ENCODE measurements at places on chromosomes 1 and 21.

DNA sequence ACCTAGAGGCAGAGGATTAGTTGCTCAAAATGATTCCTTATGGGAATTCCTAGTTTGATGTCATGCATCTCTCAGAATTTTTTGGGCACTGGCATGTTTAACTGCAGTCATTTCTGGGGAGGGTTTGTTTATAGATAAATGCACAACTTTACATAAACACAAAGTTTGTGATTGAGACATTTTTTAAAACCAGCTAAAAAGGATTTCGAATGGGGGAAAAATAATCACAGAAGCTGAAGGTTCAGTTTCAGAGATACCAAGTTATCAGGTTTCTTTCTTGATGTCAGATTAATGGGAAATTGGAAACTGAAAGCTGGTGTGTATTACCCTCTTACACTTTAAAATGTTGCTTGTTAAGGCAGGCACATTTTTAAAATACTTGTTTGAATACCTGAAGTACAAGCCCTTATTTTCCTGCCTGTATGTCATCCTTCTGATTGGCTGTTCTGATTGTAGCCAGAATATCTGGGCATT lies 72.1 kb downstream of the DISP1 start:
- no peak for DNase-seq

GRCh38 chr1:9850442-9851162 lies 26.8 kb upstream of the CLSTN1 start:
- peak; percentile 90 for DNase-seq

- DNase-seq, result peak; percentile 57
Measured at GRCh38 chr1:147078606-147079399, 93.5 kb downstream of the PRKAB2 start.

GRCh38 chr1:25836695-25837094 lies 16.9 kb downstream of the MTFR1L start:
- DNase-seq, result no peak

- DNase-seq, result peak; percentile 48
Measured at GRCh38 chr21:46039891-46040660, 57.8 kb upstream of the COL6A2 start.

DNA sequence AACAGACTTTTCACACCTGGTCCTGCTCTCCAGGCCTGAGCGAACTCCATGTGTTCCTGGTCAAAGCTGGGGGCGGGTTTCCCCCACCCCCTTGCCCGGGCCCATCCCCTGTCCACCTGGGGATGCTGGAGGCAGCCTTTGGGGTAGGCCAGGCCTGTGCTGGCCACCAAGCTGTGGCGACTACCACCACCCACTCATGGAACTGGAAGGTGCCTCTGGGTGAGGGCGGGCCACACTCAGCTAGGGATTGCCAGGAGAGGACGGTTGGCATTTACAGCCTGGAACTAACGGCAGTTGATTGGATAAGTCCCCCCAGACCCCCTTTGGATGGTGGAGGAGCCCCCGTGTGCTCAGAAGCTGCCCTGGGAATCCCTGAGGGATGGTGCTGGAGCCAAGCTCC lies 7.9 kb downstream of the S100B start:
- no peak for DNase-seq

DNA sequence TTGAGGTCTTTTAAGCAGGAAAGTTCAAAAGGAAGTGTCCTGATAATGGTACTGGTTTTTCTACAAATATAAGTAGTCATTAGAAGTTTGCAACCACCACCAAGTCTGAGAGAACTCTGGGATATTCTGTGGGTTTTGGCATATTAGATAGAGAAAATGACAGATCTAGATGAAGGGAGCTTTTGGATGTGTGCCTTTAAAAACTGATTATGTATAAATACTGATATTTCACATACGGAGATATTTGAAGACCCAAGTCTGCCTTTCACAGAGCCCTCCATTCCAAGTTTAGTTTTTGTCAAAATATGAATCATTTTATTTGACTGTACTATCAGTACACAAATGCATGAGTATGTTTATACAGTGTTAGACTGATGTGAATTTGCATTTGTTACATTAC lies 48.6 kb downstream of the DPH5 start:
- DNase-seq, result no peak

GRCh38 chr1:37056325-37056724 lies 22.0 kb upstream of the GRIK3 start:
- DNase-seq, result peak; percentile 61

GRCh38 chr1:237149857-237150256 lies 107.9 kb downstream of the RYR2 start:
- DNase-seq, result no peak

GRCh38 chr1:230772457-230773395 lies 25.5 kb downstream of the CAPN9 start:
- peak; percentile 71 for DNase-seq

- no peak for DNase-seq
Measured at GRCh38 chr1:221098471-221099405, 219.5 kb downstream of the HLX start.

- DNase-seq, result peak; percentile 88
Measured at GRCh38 chr1:15272009-15272781, 25.2 kb downstream of the FHAD1 start.

DNA sequence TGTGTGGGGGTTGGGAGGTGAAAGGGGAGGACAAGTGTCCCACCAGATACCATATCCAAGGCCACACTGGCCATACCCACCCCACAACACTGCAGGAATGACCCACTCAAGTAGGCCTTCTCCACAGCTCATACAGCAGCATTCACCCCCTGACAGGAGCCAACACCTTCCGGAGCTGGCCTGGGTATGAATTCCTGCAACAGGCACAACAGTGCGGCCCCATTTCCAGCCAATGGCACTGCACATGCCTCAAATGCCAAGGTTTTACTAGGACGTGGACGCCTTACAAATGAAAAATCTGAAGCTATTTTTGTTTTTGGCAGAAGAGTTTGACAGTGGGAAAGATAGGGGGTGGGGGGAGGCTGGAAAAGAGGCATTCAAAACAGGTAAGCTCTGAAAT lies 2.0 kb downstream of the KCND3 start:
- no peak for DNase-seq
